ENCODE measurements at places on chromosomes 12 and 14. TPM values are rescaled to one million over a fixed set of nuclear protein-coding genes. Genes with fewer than 3 reads are reported as not detected.

- H3K27me3 ChIP-seq: peaks cover 50% of the 10 kb centered on the region
- peaks cover 18% of the 10 kb centered on the region for H3K4me1 ChIP-seq
- peak; percentile 76 for DNase-seq
- no peaks in the 10 kb centered on the region for H3K36me3 ChIP-seq
- H3K27ac ChIP-seq: no peak overlapping the region
- peak overlapping the region; percentile 12 for H3K4me3 ChIP-seq
These were observed 55.8 kb upstream of the VRK1 start for GRCh38 chr14:96741151-96741977.

The MAP3K9 gene
- total RNA-seq: 20.2 TPM

GRCh38 chr12:51974646-51975045 is 23.1 kb downstream of the ACVR1B start:
- peaks cover 48% of the 10 kb centered on the region for H3K4me1 ChIP-seq
- H3K27ac ChIP-seq: no peak overlapping the region
- no peak for DNase-seq
- H3K4me3 ChIP-seq: no peak overlapping the region
- H3K27me3 ChIP-seq: no peaks in the 10 kb centered on the region

GRCh38 chr12:103369929-103370328 is 125.8 kb downstream of the C12orf42 start:
- H3K4me1 ChIP-seq: peaks cover 5% of the 10 kb centered on the region
- peak; percentile 17 for DNase-seq
- no peak overlapping the region for H3K4me3 ChIP-seq
- no peak overlapping the region for H3K27ac ChIP-seq
- peaks cover 16% of the 10 kb centered on the region for H3K36me3 ChIP-seq

DNA sequence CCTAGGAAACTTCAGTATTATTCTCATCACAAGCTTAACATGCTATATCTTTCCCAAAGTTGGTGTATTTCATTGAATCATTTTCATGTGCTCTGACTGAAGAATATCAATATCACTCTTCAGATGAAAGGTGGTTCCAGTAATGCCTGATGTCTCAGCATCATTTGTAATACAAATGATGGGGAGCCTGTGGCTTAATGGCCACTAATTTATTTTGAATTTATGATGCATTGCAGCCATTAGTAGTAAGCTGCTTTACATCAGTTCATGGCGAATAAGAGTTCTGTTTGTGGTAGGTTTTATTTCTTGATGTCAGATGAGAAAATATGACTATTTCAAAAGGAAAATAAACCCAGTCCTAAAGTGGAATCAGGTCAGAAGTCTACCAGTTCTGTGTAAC is 139.4 kb downstream of the SLC16A7 start:
- no peak overlapping the region for H3K4me3 ChIP-seq
- H3K27ac ChIP-seq: no peak overlapping the region
- H3K36me3 ChIP-seq: no peaks in the 10 kb centered on the region
- H3K27me3 ChIP-seq: no peaks in the 10 kb centered on the region

DNA sequence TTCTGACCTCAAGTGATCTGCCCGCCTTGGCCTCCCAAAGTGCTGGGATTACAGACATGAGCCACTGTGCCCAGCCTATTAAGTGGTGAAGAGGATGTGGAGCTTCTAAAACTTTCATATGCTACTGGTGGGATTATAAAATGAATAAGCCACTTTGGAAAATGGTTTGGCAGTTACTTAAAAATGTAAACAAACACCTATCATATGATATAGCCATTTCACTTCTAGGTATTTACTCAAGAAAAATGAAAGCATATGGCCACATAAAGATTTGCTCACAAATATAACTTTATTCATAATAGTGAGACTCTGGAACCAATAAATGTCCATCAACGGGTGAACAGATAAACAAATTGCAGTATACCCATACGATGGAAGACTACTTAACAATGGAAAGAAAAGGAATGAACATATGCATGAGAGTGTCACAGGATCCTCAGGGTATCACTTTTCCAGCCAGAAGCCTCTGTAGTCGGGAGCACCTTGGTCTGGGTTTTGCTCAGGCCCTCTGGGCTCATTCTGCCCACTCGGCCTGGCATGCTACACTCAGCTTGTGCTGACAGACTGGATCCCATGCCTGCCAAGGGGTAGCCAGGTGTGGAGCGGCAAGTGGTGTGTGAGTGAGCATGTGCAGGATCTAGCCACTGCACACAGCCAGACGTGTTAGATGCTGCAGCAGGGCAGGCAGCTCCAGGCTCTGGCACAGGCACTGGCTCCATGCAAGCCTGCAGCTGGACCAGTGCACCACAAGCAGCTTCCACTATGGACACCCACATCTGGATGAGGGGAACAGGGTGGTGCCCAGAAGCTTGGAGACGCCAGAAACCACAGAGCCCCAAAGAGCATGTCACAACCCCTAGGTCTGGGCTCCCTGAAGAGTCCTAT is 213.2 kb upstream of the DIO3 start:
- H3K36me3 ChIP-seq: no peaks in the 10 kb centered on the region
- H3K4me1 ChIP-seq: no peaks in the 10 kb centered on the region
- H3K27ac ChIP-seq: no peak overlapping the region
- no peak overlapping the region for H3K4me3 ChIP-seq
